ENCODE measurements at places on chromosomes 3 and 15. TPM values are rescaled to one million over a fixed set of nuclear protein-coding genes. Genes with fewer than 3 reads are reported as not detected.

Gene SLC7A14
- polyA plus RNA-seq: 0.21 TPM

Gene NRROS
- 6.8 TPM for polyA plus RNA-seq

Gene TMEM212
- polyA plus RNA-seq: not detected

Gene SKIL
- polyA plus RNA-seq: 13.2 TPM

Gene STRIT1
- 0.15 TPM for polyA plus RNA-seq

Gene MYL3
- polyA plus RNA-seq: not detected

Gene ARPC4
- 138 TPM for polyA plus RNA-seq

Gene SKOR1
- polyA plus RNA-seq: 0.03 TPM

Gene PLCH1
- polyA plus RNA-seq: 5.8 TPM

Gene PTX3
- polyA plus RNA-seq: 1.7 TPM

Gene RPP14
- 6.9 TPM for polyA plus RNA-seq

Gene SLC51B
- not detected for polyA plus RNA-seq

Gene RPL39L
- 51.8 TPM for polyA plus RNA-seq

Gene TRPM1
- 0.05 TPM for polyA plus RNA-seq

Gene SLC12A1
- 0.16 TPM for polyA plus RNA-seq

Gene AGTR1
- 0.03 TPM for polyA plus RNA-seq

Gene ADGRG7
- not detected for polyA plus RNA-seq

Gene CLDN1
- 6.1 TPM for polyA plus RNA-seq

Gene LRRC58
- 2.6 TPM for polyA plus RNA-seq

Gene SCAPER
- 1.4 TPM for polyA plus RNA-seq

Gene GPR149
- polyA plus RNA-seq: not detected

Gene CACNA2D2
- 24.9 TPM for polyA plus RNA-seq

Gene TRIP4
- 6.2 TPM for polyA plus RNA-seq

Gene TRH
- polyA plus RNA-seq: 0.03 TPM

Gene KLHL24
- 11.2 TPM for polyA plus RNA-seq

Gene SLC28A2
- not detected for polyA plus RNA-seq

Gene ARGFX
- not detected for polyA plus RNA-seq

Gene NDUFAF3
- 52.1 TPM for polyA plus RNA-seq
